ENCODE measurements at places on chromosomes 13 and 19.
A peak's percentile ranks its signal among the peaks of the same experiment; 100 is the strongest.

- no peak for DNase-seq
Measured at GRCh38 chr13:40776232-40776631, 5.2 kb upstream of the MRPS31 start.

DNA sequence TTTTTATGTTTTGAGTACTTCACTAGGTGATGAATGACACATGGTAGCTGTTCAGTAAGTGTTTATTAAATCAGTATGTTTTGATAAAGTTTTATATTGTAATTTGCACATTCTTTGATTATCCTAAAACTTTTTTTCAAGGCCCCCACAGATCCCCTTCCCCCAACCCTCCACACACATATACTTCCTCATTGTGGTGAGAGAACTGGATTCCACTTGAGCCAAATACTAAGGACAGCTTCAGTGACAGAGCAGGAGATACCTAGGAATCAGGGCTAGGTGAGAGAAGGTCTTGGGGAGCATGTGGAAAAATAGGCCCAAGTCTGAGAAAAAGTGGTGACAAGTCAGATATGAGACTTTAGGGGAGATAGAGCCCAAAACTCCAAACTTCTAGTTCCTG lies 174.6 kb downstream of the TDRD3 start:
- no peak for DNase-seq

DNA sequence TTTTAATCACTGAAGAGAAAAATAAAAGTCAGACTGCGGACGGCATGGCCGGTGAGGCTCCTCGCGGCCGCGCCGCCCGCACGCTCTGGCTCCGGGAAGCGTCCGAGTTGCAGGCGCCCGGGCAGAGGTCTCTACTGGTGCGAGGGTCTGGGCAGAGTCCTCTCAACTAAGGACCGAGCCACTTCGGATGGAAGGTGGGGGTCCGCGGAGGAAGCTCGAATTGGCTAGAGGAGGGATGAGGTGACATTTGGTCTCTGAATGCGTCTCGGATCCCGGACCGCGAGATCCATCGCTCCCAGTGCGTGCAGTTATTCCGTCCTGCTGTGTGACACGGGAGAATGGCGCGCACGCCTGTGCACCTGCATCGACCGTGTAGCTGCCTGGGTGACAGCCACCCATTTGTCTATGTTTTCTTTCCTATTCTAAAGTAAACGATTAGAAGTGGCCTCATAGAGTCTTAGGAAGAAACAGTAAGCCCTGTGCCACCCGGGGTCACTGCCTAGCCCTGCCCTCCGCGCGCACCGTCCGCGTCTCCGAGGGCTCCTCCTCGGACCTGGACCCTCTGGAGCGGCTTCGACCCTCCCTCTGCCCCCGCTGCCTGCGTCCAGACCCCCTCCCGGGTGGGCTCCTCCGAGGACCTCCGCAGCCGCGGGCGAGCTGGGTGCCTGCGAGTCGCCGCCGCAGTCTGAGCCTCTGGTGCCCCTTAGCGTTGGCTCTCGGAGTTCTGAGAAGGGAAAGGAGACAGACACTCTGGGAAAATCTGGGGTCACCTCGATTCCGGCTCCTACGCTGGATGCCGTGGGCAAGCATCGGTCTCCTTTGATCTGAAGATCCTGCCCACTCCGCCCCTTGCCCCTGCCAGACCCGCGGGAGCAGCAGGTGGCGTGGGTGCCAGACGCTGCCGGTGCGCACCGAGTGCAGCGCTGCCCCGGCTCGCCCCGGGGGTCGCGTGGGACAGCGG lies 347.4 kb downstream of the LIG4 start:
- peak; percentile 48 for DNase-seq

GRCh38 chr13:100497389-100497788 lies 91.2 kb downstream of the GGACT start:
- DNase-seq, result no peak

DNA sequence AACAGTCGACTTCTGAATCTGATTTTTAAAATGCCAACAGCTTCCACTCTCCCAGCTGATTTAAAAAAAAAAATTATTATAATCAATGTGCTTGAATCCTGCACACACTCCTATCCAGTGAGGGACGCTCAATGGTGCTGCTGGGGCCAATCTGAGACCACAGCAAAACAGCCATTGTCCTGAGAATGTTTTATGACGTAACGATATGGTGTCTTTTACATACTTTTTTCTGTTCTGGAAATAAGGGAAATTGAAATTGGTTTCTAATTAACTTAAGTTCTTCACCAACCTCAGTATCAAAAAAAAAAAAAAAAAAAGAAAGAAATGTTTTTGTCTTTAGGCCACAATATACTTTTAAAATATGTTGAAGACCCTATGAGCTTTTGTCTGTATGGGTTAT lies 66.1 kb upstream of the SOX1 start:
- no peak for DNase-seq

DNA sequence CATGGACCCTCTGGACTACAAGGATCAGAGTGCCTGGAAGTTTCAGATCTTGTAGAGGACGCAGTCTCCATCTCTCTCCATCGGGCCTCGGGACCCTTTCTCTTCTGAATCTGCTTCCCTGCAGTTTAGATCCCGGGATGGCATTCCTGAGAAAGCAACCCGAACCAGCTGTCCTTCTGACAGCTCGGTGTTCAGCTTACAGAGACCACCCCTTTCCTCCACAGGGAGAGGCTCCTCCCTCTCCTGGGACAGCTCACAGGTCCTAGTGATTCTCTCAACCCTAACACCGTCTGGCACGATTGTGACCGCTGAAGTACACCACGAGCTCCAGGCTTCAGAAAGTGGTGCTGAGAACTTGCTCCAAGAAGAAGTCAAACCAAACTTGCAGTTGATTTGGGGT lies 18.2 kb downstream of the CRX start:
- peak; percentile 54 for DNase-seq

DNA sequence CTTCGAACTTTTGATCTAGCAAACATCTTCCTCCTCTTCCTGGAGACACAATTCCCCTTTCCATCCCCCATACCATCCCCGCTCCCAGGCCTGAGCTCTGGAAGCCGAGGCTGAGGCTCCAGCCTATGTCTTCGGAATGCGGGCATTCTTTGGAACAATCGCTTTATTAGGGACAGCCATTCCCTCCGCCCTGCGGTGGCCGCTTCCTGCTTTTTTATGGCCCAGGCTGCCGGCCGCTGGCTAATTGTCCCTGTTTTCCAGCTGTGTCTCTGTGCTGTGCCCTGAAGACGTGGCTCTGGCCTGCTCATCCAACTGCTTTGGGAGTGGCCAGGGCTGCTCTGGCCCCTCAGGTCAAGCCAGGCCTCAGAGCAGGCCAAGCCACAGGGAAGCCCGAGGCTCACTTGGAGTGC lies 2.1 kb upstream of the CDX2 start:
- DNase-seq, result no peak

GRCh38 chr13:53126841-53127245 lies 98.2 kb downstream of the OLFM4 start:
- DNase-seq, result peak; percentile 9

- no peak for DNase-seq
Measured at GRCh38 chr19:49786376-49786820, 19.6 kb downstream of the AP2A1 start.

- peak; percentile 75 for DNase-seq
Measured at GRCh38 chr13:44232774-44233173, 140.8 kb upstream of the SERP2 start.

- DNase-seq, result no peak
Measured at GRCh38 chr13:96781141-96781540, 213.1 kb downstream of the OXGR1 start.

DNA sequence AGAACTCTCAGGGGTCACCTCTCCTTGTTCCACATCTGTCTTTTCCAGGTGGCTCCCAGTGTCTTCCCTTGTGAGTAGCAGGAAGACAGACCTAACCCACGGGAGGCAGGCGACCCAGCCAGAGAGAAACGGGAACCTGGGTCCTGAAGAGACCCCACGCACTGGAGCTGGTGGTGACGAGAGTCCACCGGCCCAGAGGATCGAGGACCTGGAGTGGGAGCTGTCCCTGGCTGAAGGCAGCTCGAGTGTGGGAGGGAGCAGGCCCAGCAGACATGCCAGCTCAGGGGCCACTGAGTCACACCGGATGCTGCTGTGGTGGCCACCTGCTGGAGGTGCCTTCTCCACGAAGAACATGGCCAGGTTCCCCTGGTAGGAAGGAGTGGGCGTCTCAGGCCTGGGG lies 66.5 kb upstream of the ATP12A start:
- DNase-seq, result no peak

DNA sequence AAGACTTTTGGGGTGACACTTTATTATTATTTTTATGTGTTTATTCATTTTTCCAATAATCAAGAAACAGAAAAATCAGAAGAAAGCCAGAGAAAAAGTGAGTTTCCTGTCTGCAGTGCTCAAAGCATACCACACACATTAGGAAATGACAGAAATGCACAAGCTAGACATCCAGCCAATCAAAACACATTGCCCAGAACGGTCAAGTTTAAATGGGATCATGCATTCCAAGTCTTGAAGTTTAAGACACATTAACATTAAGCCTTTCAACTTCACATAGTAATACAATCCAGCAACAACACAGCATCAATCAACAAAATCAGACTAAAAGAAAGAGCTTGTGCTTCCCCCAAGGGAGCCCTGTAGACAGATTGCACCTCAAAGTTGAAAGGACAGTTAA lies 28.7 kb upstream of the MEDAG start:
- no peak for DNase-seq

DNA sequence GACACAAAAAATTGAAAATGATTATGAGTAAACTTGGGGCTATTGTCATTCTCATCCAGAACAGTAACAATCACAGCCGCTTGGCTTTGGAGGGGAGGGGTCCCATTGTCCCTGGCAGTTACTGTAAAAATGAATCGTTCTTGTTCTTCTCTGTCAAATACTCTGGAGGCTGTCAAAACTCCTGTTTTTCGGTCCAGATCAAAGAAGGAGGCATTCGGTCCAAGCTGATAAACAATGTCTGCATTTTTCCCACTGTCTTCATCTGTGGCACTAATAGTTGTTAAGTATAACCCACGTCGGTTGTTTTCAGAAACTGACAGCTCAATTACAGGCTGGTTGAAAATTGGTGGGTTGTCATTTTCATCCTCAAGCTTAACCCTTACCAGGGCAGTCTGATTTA lies 3.4 kb downstream of the PCDH9 start:
- no peak for DNase-seq

GRCh38 chr19:19649580-19649995 lies 6.1 kb upstream of the GMIP start:
- DNase-seq, result no peak

- DNase-seq, result no peak
Measured at GRCh38 chr13:65725006-65725405, 1505.1 kb downstream of the PCDH9 start.

- no peak for DNase-seq
Measured at GRCh38 chr19:39768334-39768733, 10.3 kb upstream of the LEUTX start.

GRCh38 chr13:107379407-107380155 lies 811.6 kb upstream of the ARGLU1 start:
- no peak for DNase-seq

GRCh38 chr13:50780201-50781015 lies 63.1 kb downstream of the DLEU7 start:
- DNase-seq, result no peak

DNA sequence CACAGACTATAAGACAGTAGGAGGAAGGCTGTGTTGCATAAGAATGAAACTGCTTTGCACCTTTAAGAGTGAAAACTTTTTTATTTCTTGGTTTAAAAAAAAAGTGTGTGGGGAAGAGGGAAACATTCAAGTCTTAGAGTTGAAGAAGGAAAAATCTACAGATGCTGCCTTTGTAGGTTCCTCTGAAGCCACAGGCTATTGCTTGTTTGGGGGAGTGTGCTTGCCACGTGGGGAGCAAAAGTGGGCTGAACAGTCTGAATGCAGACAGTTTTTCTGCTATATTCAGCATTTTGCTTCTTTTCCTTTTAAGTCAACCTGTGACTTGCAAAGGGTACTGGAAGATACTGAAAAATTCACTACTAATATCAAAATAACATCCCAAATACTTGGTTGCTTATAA lies 36.9 kb downstream of the EFNB2 start:
- DNase-seq, result no peak

- DNase-seq, result no peak
Measured at GRCh38 chr13:29493796-29494195, 101.7 kb downstream of the SLC7A1 start.

- DNase-seq, result no peak
Measured at GRCh38 chr13:110387451-110388107, 80.5 kb downstream of the COL4A2 start.

- no peak for DNase-seq
Measured at GRCh38 chr13:66338542-66338941, 891.6 kb downstream of the PCDH9 start.

DNA sequence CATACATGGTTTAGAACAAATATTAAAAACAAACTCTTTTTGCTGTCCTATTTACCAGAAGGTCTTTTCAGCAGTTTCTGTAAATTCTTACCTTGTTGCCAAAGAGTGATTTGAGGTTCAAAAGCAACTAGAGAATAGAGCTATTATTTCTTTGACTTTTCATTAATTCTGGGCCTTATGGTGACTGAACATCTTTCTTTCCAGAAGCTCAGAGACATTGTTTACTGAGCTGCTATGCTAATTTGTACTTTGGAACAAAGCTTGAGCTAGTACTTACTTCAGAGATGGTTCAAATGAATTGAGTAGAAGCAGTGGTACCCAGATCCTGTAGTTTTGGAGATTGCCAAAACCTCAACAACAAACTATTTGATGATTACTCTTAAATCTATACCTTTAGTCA lies 331.2 kb downstream of the SPRY2 start:
- DNase-seq, result no peak

- DNase-seq, result no peak
Measured at GRCh38 chr19:1861599-1862031, 1.8 kb downstream of the KLF16 start.

DNA sequence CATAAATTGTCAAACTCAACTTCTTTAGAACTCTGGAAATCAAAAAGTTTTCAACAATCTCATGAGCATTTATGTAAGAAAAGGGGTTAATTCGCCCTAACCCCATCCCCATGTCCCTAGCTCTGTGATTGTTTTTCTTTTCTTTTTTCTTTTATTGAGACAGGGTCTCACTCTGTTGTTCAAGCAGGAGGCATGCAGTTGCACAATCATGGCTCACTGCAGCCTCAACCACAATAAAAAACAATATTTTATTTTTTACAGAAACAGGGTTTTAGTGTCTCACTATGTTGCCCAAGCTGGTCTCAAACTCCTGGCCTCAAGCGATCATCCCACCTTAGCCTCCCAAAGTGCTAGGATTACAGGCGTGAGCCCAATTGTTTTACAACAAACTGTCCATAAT lies 16.7 kb downstream of the VWA8 start:
- no peak for DNase-seq

- peak; percentile 20 for DNase-seq
Measured at GRCh38 chr13:40402931-40403431, 263.5 kb downstream of the FOXO1 start.

Data from renal pelvis (tissue), 12 donors.